HCT116 (cell line): ENCODE measurements at places on chromosomes 4 and X. TPM values are rescaled to one million over a fixed set of nuclear protein-coding genes. Genes with fewer than 3 reads are reported as not detected.

SORCS2 gene
- total RNA-seq: 0.37 TPM

RAI2 gene
- total RNA-seq: not detected

PI4K2B gene
- total RNA-seq: 19.3 TPM

PGAM4 gene
- not detected for total RNA-seq

SMIM43 gene
- total RNA-seq: not detected

MSANTD1 gene
- 0.71 TPM for total RNA-seq

DDX53 gene
- total RNA-seq: not detected

MTMR8 gene
- 1.1 TPM for total RNA-seq

CT83 gene
- not detected for total RNA-seq

GRID2 gene
- not detected for total RNA-seq

XG gene
- total RNA-seq: not detected

NMU gene
- 81.1 TPM for total RNA-seq

MCF2 gene
- 0.15 TPM for total RNA-seq

TMSB15A gene
- 17.0 TPM for total RNA-seq

SMARCA1 gene
- total RNA-seq: 38.8 TPM

DNA sequence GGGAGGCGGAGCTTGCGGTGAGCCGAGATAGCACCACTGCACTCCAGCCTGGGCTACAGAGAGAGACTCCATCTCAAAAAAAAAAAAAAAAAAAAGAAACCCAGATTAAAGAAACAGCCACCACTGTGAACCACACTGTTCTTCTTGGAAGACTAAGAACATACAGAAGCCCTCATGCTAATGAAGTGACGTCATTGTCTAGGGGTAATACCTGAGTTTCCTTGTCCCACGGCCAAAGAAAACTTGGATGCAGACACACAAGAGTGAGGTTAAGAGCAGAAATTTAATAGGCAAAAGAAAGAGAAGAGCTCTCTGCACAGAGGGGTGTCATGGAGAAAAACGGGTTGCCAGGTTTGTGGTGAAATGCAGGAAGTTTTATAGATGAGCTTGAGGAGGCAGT is 691.6 kb downstream of the NLGN4X start:
- no peak for DNase-seq

DNA sequence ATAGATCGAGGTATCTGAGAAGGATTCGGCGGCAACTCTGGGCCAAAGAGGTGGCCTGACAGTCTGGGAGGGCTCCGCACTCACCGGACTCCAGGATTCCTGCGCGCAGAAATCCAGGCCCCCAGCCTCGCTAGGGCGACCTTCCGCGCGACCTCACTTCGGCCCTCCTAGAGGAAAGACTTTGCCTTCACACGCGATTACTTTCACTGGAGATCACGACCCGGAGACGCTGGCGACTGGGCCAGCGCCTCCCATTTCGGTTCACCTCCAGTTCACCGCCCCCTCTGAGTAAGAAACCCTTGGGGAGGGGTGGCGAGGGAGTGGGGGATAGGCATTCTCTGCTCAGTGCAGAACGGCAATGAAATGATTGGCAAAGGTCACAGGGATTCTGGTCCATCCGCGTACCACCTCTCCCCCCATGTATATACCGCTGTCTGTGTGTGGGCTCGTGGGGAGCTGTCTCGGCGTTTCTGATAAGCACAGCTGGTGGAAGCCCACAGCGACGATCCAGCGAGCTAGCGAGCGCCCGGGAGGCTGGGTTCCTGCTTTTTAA is 2.5 kb downstream of the POU3F4 start:
- no peak for DNase-seq

GRCh38 chr4:185536411-185536709 is 1.1 kb upstream of the PDLIM3 start:
- no peak for DNase-seq

GRCh38 chr4:159516556-159517140 is 413.8 kb downstream of the RAPGEF2 start:
- DNase-seq: no peak

DNA sequence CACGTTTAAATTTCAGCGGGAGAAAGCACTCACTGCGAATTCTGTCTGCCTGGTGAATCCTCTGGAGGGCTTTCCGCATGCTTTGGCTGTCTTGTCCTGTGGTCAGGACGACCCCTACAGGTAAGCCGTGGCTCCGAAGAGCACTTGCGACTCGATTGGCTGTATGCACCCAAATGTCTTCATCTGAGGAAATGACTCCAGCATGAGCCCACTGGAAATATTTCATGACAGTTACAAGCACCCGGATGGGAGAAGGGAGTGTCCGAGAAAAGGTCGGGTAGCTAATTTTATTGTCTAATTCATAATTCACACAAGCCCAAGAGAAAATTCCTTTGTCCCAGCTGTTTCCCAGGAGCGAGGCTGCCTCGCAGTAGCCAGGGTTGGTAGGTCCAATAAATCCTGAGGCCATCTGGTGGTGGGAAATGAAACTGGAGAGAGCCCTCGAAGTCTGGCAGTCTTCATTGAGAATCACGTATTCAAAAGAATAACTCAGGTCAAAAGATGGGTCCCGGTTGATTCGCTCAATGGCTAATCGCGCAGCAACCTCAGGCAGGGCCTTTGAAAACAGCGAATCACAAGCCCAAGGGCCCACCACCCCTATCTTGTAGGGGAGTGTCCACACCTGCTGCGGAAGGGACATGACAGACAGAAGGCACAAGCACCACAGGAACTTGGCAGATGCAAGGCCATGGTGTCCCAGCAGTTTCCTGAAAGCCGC is 6.6 kb downstream of the GUCY2F start:
- peak; percentile 54 for DNase-seq

DNA sequence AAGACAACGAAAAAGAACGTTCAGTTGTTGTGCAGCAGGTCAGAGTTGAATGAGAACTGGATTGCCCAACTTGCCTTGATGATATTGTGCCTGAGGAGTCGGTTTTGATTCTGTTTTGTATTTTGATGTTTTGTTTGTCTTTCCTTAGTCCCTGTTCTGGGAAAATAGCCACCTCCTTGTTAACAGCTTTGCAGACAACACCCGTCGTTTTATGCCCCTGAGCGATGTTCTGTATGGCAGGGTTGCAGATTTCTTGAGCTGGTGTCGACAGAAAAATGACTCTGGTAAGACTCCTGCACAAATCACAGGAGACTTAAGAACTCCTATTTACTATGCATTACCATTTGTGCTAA is 4.5 kb downstream of the BST1 start:
- DNase-seq: no peak

DNA sequence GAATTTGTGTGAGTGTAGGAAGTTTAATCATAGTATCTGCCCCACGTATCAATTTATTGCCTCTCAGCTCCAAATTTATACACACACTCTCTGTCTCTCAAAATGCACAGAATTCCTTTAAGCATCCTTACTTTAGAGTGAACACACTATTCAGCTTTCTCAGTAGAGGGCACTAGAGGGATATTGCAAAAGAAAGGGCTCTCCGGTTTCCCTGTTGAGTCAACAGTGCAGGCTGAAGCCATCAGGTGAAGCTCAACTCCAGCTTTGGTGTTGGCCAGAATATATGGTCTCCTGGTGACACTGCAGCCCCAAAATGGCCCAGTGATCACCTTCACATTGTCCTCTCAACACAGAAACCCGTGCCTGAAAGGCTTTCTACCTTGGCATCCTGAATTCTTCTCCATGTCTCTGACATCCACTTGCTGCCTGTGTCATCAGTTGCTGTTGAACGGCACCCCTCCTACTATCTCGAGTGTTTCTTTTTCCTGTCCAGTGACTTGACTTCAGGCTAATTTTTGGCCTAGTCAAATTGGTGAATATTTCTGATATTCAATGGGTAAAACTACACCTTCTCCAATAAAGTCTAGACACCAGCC is 670.5 kb downstream of the GABRG1 start:
- DNase-seq: no peak

DNA sequence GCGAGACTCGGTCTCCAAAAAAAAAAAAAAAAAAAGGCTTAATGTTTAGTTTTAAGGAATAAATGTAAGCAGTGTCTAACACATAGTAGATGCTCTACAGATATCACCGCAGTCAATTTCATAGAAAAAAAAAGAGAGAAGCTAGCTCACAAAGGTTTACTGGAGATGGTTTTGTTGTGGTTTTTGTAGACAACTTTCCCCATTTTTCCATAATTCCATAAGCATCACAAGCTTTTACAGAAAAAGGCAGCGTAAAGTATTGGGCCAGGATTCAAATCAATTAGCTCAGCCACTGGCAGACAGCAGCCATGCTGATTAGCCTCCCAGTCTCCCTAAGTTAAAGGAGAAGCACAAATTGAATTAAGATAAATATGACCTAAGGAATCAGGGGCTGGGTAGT is 1.5 kb downstream of the GRSF1 start:
- no peak for DNase-seq

DNA sequence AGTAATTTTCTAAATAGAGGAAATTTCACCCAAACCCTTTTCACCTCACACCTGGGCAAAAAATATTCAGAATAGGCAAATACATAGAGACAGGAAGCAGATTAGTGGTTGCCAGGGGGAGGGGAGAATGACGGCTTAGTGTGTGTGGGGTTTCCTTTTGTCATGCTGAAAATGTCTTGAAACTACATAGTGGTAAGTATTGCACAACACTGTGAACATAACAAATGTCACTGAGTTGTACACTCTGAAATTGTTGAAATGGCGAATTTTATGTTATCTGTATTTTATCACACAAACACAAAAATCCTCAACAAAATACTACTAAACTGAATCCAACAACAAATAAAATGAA is 60.7 kb upstream of the PLAC1 start:
- no peak for DNase-seq

- peak; percentile 33 for DNase-seq
Observed at GRCh38 chr4:42371305-42372252, 25.7 kb upstream of the SHISA3 start.

GRCh38 chrX:51155566-51155965 is 177.1 kb upstream of the NUDT10 start:
- DNase-seq: no peak

DNA sequence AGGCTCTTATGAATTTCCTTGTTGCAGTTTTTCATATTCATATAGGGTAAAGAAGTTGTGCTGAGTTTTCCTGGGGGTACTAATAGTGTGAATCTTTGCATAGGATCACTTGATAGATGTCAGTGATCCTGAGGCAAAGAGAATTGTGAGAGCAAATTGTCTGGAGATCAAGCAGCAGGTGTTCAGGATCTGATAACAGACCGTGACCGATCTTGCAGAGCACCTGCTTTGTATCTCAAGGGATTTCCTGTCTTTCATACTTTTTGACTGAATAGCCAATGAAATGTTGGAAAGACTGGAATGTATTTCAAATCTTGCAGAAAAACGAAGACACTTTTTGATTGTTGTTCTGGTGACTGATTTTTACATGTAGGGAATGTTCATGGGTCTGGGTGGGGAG is 914.5 kb downstream of the STIM2 start:
- no peak for DNase-seq

- no peak for DNase-seq
Observed at GRCh38 chrX:63466690-63467089, 115.6 kb upstream of the SPIN4 start.

DNA sequence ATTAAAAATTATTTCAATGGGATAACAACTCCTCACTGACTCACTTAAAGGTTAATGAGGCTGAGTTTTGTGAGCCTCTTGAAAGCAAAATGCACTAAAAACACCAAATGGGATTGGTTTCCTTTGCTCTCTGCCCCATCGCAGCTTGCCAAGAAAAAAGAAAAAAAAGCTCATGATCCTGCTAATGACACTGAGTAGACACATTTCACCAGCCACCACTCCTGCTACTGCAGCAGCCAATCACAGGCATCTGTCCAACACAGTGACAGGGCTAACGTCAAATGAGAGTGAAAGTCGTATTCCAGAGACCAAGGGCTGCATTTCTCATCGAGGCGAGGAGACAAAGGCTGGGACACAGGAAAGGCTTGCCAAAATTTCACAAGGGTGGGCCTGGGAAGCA is 5.2 kb downstream of the APBB2 start:
- DNase-seq: no peak

DNA sequence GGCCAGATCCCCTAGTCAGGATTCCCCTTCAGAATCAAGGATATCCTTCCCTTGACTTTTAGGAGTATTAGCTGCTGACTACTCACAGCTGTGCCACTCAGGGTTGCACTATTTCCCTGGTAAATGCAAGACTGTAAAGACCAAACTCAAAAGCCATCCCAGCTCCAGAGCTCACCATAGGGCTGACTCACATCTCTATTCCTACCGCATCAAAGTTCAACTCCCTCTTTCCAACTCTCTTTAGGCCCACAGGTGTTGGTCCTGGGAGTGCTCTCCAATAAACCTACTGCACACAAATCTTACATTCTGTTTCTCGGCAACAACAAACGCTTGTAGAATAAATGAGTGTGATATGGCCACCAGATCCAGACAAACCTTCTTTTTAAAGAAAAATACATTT is 109.6 kb downstream of the PPP3CA start:
- peak; percentile 49 for DNase-seq

GRCh38 chr4:40630335-40631021 is 814 bp upstream of the RBM47 start:
- peak; percentile 26 for DNase-seq

DNA sequence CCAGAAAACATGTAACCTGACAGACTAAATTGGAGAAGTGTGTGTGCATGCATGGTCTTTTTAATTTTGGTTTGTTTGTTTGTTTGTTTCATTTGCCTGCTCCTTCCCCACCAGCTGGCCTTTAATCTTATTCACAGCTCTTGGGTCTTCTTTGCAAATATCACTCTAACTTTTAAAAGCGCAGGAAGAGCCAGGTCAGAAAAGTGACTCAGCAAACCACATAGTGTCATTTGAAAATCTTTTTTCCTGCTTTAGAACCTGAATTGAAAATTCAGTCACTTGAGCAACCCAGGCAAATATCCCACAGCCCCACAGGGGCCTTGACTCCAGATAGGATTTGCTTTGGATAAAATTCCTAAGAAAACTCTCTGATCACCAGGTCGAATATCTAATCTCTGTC is 4.6 kb downstream of the TMEM255A start:
- no peak for DNase-seq

DNA sequence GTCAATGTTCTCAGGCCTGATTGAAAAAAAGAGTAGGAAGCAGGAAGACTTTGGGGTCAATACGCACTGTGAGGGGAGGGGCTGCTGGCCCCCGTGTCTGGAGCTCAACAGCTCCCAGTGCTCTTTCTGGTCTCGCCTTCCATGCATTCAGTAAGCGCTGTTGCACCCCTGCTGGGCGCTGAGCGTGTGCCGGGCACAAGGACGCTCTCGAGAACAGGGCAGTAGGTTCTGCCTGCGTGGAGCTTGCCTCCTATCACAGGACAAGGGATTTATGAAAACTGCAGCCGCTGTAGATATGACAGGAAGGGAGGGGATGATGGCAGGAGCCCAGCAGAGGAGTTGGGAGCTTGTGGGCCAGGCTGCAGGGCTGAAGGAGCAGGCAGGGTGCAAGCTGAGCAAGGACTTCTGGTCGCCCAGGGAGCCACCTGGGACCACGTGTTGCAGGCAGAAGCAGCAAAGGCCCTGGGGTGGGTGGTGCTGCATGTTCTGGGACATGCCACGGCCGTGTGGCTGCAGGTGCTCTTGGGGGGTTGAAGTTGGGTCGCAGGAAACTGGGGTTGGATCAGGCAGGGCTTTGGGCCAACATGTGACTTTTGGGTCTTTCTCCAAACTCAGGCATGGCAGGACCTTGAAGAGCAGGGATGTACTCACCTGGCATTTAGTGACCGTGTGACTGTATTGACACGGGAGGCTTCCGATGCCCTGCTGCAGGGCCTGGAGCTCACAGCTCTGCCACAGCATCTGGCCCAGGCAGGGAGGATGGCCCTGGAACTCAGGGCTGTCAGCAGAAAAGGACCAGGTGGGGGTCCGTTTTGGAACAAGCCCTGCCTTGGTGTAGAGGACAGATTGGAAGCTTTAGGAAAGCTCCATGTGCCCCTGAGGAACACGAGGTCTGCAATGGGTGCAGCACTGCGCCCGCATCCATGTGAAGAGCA is 97.9 kb downstream of the CPZ start:
- DNase-seq: no peak

GRCh38 chrX:115339441-115340025 is 50.0 kb downstream of the LUZP4 start:
- DNase-seq: no peak

- no peak for DNase-seq
Observed at GRCh38 chrX:12225107-12225506, 86.8 kb downstream of the FRMPD4 start.
